ENCODE measurements at places on chromosomes 3 and 15.
A peak's percentile ranks its signal among the peaks of the same experiment; 100 is the strongest.

DNA sequence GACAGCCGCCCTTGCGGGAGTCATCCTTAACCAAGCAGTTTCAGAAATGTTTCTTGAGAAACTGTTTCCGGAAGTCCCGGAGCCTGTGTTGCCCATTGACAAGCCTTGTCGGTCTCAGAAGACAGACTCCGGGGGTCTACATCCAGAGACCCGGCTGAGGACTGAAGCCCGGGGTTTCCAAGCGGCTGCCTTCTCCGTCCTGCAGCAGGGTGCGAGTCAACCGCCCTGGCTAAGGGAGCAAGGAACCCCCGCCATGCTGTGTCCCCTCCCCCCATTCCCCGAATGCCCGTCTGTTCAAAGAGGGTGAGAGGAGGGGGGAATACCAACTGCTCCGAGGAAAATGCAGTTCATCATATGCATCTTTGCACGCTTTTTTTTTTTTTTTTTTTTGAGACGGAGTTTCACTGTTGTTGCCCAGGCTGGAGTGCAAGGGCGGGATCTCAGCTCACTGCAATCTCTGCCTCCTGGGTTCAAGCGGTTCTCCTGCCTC lies 61.6 kb downstream of the ATP1B3 start:
- DNase-seq: no peak

- DNase-seq: no peak
Observed at GRCh38 chr15:60614862-60615771, 136.2 kb upstream of the ICE2 start.

DNA sequence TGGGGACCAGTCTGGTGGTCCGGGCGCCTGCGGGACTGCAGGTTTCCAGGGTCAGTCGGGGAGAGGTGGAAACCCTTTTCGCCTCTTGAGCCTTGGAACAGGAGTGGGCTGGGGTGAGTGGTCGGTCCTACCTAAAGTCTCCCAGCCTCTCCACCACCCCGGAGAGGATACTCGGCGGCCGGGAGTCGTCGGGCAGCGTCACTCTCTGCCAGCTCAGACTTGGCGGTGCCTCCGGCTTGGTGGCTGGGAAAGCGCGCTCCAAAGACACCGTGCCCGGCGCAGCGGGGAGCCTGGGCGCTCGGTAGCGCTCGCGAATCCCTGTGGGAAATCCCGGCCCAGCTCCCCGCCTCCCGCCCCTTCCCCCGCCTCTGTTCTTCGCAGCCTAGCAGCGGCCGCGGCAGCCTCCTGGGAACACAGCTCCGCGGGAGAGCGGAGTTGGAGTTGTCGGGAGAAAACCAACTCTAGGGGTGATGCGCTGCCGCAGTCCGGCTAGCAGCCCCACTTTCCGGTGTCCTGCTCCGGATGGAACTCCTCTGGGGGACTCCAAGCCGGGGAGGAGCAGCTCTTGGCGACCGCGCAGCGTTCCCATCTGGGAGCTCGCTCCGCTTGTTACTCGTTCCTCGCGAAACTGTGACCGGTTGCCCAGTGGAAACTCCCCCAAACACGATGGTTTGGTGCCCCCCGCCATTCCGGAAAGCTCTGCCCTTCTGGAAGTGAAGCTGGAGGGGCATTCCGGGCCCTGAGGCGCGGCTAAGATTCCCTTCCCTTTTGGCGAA lies 1.4 kb downstream of the EPHB1 start:
- DNase-seq: no peak

DNA sequence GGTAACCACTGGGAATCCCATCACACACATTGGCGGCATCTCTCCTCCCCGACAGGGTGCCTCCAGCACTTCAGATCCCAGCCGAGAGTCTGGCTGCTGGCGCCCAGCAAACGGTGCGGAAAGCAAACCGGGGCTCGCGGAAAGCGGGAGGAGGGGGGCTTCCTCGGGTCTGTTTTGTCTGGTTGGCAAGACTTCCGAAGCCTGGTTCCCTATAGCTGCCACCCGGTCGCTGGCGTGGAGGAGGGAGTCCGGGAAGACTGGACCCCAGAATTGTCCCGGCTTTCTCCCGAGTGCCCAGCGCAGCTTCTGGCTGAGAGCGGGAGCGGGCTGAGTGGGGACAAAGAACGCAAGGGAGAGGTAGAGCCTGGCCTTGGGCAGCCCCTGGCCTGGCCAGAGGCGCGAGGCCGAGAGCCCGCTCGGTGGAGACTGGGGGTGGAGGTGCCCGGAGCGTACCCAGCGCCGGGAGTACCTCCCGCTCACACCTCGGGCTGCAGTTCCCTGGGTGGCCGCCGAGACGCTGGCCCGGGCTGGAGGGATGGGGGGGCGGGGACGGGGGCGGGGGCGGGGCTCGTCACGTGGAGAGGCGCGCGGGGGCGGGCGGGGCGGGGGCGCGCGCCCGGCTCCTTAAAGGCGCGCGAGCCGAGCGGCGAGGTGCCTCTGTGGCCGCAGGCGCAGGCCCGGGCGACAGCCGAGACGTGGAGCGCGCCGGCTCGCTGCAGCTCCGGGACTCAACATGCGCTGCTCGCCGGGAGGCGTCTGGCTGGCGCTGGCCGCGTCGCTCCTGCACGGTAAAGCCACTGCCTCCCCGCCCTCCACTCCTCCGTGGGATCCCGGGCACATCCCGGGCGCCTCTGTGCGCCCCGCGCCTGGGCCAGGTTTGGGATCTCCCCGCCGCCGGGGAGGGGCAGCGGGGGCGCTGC lies at the start of gene CHRNA7:
Gene CHRNA7 (plus strand): TSS at position 654 of the 920 bp plus-strand sequence. CDS start 80 bp downstream, at position 734.
- peak; percentile 41 for DNase-seq

GRCh38 chr3:126781406-126781805 lies 77.4 kb downstream of the CHCHD6 start:
- DNase-seq: no peak

DNA sequence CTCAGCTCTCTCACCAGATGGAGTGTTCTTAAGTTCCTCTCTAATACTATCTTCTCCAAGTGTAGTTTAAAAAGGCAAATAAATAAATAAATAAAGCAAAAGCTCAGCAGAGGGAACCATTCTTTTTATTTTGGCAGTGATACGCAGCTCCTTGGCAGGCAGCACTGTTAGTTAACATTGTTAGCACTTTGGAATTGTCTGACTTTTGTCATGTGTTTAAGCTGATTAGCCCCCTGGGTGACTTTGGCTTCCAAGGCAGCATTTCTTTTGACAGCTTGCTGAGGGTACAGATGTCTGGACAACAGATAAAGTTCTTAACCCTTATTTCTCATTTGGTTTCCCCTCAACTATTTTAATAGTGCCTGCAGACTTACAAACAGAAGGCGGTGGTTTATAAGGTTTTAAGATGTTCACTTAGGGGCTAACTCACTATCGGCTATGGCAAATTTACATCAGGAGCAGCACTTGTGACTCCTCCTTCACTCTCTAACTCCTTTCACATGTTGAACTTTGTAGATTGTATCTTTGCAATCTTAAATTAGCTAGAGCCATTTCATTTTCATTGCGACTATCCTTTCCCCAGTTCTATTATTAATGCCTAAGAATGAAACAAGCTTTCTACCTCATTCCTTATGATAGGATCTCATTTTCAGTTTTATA lies 213.4 kb downstream of the ZBBX start:
- DNase-seq: no peak

GRCh38 chr3:159045279-159045885 lies 243.5 kb downstream of the MFSD1 start:
- DNase-seq: no peak

DNA sequence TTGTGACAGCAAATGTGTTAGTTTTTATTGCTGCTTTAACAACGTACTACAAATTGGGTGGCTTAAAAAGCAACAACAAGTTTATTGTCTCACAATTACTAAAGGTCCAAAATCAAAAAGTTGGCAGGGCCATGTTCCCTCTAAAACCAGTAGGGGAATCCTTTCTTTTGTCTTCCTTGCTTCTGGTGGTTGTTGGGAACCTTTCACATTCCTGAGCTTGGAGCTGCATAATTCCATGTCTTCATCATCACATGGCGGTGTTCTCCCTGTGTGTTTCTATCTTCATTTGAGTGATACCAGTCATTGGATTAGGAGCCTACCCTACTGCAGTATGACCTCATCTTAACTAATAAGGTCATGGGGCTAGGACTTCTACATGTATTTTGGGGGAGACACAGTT lies 7.4 kb downstream of the SPRED1 start:
- DNase-seq: no peak

- no peak for DNase-seq
Observed at GRCh38 chr3:124364317-124365020, 365.8 kb upstream of the UMPS start.

DNA sequence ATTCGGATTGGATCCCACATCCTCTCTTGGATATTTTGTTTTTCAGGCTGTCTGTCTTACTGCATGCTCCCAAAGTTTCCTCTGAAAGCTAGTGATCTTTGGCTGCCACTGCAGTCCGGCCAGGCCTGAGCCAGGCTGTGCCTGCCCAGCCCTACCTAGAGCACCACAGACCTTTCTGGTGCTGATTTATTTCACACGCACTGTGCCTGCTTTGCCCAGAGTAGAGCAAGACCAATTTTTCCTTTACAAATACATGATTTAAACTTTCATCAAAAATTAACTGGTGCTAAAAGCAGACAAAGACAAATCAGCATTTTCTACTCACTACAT lies 28.0 kb upstream of the NDUFB4 start:
- no peak for DNase-seq

- DNase-seq: no peak
Observed at GRCh38 chr15:53757906-53758305, 1.6 kb downstream of the WDR72 start.

GRCh38 chr15:88608607-88609181 lies 12.4 kb upstream of the AEN start:
- no peak for DNase-seq

- DNase-seq: no peak
Observed at GRCh38 chr3:99765042-99765942, 52.4 kb upstream of the CMSS1 start.

GRCh38 chr3:184822654-184823053 lies 10.7 kb downstream of the VPS8 start:
- DNase-seq: no peak

- DNase-seq: no peak
Observed at GRCh38 chr3:198076722-198077308, 116.8 kb downstream of the LMLN start.

GRCh38 chr15:56341201-56341600 lies 24.0 kb upstream of the TEX9 start:
- DNase-seq: no peak

DNA sequence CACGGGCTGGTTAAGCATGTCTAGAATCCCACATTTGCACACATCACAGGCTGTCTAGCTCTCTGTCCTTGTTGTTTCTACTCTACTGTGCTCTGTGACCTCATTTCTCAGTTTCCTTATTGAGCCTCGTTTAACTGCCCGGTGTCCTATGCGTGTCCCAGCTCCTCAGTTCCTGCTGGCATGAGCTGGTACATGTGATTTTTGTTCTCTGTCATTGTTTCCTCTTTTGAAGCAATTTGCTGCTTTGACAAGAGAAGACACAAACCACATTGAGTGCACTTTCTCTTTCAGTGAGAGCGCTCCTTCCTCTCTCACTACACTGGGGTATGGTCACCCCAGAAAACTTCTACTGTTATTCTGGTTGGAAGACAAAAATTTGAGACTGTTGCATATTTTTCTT lies 563.5 kb downstream of the PDCD6IP start:
- no peak for DNase-seq

- DNase-seq: no peak
Observed at GRCh38 chr3:10015461-10015904, 10.8 kb upstream of the FANCD2 start.

GRCh38 chr3:88926221-88926620 lies 181.2 kb upstream of the EPHA3 start:
- DNase-seq: no peak

DNA sequence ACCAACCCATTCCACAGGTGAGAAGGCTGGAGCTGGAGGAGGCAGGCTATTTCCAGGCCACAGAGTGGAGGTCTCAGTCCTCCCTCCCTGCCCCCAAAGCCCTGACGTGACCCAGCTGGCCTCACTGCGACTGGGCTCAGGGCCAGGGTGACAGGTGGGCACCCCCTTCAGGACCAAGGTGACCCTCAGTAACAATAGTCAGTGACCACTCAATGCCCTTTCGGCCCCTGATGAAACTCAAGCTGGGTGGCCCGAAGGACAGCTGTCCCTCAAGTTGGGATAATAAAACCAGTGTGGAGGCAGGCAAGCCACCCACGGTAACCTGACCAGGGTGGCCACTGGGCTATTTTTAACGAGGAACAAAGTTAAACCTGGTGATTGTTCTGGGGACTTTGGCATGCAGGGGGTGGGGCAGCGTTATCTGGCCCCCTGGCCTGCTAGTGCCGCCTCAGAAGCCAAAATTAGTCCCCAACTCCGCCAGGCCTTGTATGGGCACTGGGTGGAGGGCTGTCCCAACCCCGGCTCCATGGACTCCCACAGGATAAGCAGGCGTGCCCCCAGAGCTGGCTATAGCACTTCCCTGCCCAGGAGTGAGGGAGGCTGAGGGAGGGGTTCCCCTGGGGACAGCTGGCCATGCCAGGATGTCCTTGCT lies 1.1 kb downstream of the TNNC1 start:
- DNase-seq: no peak

DNA sequence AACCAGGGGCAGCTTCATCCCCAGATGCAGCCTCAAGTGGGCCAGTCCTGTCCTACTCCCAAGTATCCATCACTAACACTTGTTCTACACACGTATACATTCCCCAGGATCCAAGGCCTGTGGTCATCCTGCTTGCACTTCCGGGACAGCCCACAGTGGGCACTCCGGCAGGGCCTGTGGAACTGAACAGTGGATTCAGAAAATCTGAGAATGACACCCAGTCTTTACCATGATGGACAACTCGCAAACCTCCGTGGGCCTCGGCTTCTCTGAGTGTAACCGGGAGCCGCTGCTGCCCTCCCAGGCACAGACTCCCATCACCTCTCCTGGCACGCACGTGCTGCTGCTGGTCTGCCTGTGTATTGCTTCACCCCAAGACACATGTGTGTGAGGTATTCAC lies 59.6 kb downstream of the ATP10A start:
- no peak for DNase-seq

DNA sequence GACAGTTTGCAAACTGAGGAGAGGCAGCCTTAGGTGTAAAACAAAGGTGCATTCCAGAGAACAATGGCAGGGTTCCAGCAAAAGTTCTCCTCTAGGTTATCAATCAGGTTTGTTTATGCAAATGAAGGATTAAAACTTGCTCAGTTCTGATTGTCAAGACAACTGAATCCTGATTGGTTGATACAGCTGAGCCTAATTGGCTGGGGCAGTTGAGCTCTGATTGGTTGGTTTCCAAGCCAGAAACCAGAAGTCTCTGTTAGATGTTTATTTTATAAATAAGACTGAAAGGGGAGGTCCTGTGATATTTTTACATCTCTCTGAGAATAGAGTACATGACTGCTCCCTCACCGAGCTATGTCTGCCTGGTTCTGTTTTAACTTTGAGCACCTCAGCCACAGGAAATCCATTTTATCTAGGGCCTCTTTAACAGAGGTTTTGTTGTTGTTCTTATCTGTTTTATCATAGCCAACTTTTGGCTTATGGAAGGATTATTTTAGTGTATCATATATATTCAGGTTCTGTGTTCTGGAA lies 37.8 kb downstream of the PPM1L start:
- DNase-seq: no peak

DNA sequence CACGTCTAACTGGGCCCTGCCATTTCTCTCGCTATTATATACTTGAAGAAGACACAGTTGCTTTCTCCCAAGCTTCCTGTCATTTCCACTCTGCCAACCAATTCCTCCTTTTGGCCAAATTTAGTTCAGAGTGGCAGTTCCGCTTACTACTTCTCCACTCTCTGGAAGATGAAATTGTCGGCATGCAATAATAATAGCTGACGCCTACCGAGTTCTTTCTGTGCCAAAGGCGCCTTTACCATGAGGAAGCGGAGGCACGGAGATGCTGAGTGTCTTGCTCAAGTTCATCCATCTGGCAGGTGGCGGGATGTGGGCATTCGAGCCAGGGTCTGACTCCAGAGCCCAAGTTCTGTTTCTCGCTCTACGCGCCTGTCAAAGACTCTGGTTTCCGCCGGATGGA lies 14.6 kb upstream of the NRROS start:
- DNase-seq: no peak
